ENCODE measurements at places on chromosomes 2 and 18.

GRCh38 chr18:79544386-79544963 lies 135.1 kb upstream of the CTDP1 start:
- DNase-seq = no peak

DNA sequence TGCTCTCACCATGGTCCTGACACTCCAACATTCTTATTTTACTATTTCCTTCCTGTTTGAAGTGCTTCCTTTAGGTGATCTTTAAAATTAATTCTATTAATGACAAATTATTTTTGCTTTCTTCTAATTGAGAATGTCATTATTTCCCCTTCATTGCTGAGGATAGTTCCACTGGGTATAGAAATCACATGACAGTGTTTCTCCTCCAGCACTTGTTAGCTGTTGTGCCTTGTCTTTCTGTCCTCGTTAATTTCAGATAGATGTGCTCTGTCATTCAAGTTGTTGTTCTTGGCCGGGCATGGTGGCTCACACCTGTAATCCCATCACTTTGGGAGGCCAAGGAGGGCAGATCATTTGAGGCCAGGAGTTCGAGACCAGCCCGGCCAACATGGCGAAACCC lies 321.0 kb upstream of the RAB6C start:
- no peak for DNase-seq

GRCh38 chr2:124798551-124798950 lies 773.5 kb downstream of the CNTNAP5 start:
- no peak for DNase-seq

- peak; percentile 2 for DNase-seq
These were observed 213.0 kb upstream of the CELF4 start for GRCh38 chr18:37778417-37779165.

DNA sequence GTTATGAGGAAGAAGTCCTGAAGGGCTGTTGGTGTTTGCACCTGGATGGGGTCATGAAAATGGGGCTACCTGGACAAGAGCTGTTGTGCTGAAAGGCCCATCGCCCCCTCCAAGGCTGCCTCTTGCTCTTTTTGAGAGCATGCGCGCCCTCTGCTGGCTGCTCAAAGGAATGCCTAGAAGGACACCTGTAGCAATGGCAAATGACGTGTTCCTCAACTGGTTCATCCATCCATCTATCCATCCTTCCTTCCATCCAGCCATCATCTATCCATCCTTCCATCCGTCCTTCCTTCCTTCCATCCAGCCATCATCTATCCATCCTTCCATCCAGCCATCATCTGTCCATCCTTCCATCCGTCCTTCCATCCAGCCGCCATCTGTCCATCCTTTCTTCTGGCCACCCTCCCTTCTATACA lies 17.2 kb upstream of the RPL31 start:
- peak; percentile 75 for DNase-seq

- DNase-seq = no peak
These were observed 557.2 kb downstream of the ERBB4 start for GRCh38 chr2:211981451-211981850.

DNA sequence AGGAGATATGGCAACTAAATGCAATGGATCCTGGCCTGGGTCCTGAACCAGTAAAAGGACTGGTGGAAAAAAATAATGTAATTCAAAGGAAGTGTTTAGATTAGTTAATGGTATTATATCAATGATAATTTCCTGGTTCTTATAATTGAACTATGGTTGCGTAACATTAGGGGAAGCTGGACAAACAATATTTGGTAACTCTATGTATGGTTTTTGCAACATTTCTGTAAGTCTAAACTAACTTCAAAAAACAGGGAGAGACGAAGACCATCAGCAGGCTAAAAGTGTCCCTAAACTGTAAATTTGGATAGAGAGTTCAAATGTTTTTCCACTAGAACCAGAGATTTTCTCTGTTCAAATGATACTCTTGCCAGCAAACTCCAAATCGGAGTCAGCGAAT lies 36.9 kb downstream of the KLF7 start:
- no peak for DNase-seq

DNA sequence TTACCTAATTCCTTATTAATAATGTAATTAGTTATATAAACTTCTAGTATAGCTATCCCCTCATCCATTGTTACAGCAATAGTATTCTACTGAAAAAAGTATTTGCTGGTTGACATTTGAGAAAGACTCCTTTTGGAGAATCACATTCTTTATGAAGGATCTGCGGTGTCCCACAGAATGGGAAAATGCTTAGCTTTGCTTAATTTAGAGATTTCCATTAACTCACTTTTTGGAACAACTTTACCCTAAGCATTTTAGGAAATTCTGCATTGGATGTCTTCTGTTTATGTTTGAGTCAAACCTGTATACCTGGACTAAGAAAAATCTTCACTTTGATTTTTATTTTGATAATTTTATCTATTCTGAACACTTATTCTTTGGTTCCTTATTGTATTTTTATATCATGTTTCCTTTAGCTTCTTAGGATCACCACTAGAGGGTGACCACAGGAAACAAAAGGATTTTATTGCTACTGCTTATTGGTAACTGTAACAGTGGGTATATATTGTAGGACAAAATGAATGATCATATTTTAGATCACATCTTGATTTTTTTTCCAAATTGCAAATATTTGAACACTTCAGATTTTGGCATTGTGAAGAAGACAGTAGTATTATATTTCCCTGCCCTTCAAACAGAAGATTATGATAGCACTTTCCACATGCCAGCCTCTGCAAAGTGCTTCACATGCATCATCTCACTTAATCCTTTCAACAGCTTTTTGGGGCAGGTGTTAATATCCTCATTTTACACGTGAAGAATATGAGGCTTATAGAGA lies 79.6 kb downstream of the MIB1 start:
- no peak for DNase-seq

GRCh38 chr2:185857691-185858090 lies 119.1 kb downstream of the FSIP2 start:
- DNase-seq = no peak

DNA sequence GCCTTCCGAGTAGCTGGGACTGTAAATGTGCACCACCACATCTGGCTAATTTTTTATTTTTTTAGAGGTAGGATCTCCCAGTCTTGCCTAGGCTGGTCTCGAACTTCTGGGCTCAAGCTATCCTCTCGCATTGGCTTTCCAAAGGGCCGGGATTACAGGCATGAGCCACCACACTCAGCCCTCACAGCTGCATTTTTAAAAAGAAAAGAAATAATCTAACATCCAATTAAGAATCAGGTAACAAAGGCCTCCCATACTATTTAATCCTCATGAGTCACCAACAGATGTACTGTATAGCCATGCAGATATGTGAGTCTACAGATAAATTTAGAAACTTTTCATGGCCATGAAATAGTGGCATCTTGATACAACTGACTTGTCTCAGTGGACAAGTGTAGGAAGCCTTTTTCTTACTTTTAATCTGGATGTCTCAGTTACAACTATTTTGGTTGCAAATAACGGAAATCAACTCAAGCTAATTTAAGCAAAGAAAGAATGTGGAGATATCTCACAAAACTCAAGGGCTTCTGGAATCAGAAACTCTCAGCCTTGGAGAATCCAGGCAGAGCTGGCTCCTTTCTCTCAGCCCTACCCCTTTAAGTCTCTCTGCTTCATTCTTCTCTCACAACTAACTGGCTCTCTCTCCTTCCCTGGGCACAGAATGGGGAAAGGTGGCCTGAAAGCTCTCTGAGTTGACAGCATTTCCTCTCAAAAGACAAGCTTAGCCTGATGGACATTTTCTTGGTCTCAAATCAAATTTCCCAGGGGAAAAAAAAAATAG lies 12.8 kb upstream of the PPM1B start:
- no peak for DNase-seq

- DNase-seq = no peak
These were observed 21.7 kb downstream of the IL1R2 start for GRCh38 chr2:102013206-102014040.

GRCh38 chr2:238399094-238399493 lies 27.6 kb upstream of the ASB1 start:
- DNase-seq = no peak

DNA sequence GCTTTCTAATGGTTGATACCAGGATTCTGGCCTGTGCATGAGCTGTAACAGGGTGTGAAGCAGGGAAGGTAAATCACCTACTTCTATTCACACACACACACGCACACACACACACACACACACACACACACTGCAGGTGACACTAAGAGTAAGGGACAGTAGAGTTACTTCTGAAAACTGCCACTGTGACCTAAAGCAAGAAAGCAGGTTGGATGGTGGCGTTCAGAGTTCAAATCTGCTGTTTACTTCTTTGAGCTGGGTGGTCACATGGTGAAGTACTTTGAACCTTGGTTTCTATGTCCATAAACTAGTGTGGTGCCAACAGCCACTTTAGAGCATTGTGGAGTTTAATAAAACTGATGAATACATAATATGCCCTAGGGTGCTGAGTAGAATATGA lies 248.0 kb downstream of the PIEZO2 start:
- no peak for DNase-seq

DNA sequence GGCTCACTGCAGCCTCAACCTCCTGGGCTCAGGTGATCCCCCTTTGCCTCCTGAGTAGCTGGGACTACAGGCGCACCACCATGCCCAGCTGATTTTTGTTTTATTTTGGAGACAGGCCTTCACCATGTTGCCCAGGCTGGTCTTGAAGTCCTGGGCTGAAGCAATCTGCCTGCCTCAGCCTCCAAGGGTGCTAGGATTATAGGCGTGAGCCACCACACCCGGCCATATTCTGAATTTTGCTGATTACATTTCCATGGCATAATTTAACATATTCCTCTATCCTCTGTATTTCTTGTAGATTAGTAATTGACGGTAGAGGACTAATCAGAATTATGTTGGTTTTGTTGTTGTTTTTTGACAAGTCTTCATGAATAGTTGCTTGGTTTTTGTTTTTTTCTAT lies 50.6 kb downstream of the MEX3C start:
- no peak for DNase-seq

DNA sequence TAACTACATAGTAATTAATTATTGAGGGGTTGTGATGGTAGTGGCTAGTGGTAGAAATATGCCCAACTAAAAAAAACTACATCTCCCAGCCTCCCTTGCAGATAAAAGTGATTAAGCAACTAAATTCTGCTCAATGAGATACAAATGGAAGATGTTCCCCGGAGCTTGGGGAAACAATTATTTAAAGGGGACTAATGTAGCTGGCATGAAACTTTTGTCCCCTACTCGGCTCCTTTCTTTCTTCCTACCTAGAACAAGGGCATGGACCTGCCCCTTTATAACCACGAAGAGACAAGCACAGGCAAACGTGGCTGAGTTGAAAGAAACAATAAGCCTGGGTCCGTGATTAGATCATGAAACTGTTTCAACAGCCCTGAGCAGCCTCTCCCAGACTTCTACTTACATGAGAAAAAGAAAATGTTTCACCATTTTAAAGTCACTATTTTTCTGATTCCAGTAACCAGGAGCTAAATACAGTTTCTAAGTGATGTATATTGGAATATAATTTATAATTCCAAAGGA lies 236.9 kb downstream of the SCG2 start:
- no peak for DNase-seq

GRCh38 chr18:47809420-47809819 lies 121.0 kb downstream of the SMAD2 start:
- no peak for DNase-seq

- no peak for DNase-seq
These were observed 42.6 kb upstream of the ROCK2 start for GRCh38 chr2:11387100-11387390.

- DNase-seq = no peak
These were observed 13.4 kb downstream of the DTYMK start for GRCh38 chr2:241673189-241673663.

GRCh38 chr2:239770246-239770639 lies 254.9 kb downstream of the NDUFA10 start:
- no peak for DNase-seq

DNA sequence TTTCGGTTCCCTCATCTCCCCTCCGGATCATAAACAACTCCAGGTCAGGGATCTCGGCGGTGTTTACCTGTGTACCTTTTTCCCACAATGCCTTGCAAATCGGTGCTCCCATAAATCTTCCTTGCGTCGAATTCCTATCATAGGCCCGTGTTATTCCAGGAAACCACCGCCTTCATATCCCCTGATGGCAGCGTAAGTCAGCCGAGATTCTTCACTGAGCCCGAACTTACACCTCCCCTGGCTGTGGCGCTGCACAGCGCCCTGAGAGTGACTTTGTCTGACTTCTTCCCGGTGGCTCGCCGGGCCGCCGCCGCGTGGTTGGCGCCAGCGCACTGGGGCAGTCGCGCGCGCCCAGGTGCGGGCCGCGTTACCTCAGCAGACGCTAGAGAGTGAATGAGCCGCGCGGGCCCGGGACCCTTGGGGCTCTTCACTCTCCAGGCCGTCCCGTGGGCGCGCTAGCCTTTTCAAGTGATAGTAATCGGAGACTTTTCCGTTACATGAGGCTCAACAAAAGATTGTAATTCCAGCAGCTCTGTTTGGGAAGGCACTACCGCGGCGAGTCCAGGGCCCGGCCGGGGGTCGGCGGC lies 101.6 kb downstream of the SPTBN1 start:
- peak; percentile 81 for DNase-seq

- no peak for DNase-seq
These were observed 54.5 kb downstream of the TBC1D8 start for GRCh38 chr2:101096619-101097142.

DNA sequence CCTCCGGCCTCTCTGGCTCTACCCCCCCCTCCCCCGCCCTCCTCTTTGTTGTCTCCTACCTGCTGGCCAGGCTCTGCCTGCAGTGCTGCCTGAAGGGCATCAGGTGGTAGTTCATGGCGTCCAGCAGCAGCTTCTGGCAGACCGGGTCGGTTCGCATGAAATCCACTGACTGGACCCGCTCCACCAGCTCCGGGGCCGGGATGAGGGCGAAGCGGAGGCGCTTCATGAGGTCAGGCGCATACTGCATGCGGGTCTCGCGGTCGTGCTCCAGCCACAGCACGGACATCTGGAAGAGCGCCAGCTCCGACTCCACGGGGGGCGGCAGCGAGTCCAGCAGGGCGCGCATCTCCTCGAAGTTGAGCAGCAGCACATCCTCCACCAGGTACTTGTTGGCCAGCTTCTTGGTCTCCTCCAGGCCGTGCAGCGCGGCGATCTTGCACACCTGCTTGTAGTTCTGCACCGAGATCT lies 3.2 kb downstream of the KLHL14 start:
- DNase-seq = no peak

- DNase-seq = no peak
These were observed 26.7 kb downstream of the IFIH1 start for GRCh38 chr2:162291748-162292147.

DNA sequence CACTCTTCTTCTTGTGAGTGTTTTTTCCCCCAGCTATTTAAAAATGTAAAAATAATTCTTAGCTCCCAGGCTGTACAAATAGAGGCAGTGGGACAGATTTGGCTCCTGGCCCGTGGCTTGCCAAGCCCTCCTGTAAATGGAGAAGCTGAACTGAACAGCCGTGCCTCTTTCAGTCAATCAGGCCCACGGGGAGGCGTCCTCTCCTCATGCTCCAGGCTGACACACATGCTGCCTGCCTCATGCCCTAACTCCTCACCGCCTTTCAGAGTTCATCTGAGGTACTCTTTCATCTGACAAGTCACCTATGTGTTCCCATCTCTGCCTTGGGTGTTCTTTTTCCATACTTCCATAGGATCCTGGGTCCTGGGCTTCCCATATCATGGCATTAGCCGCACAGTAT lies 58.9 kb downstream of the BMP10 start:
- no peak for DNase-seq

- no peak for DNase-seq
These were observed 65.0 kb upstream of the LYPD1 start for GRCh38 chr2:132734961-132735360.

- DNase-seq = no peak
These were observed 185.5 kb upstream of the FN1 start for GRCh38 chr2:215621381-215621780.
